ENCODE measurements at places on chromosomes 16 and 17.

- DNase-seq = no peak
Observed at GRCh38 chr16:19088341-19088916, 21.0 kb downstream of the COQ7 start.

DNA sequence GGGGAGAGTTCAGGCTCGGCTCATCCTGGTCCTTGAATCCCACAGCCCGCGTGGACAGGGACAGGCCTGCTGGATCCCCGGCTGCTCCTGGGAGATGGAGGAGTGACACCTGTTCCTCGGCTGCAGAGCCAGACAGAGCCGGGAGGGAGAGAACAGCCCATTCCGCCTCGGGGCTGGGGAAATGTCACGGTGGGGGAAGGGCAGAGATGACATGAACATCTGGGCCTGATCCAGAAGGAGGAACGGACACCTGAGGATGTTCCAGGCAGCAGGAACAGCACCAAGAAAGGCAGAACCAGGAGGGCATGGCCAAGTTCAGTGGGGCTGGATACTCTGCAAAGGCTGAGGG is 2.1 kb downstream of the ZNF764 start:
- no peak for DNase-seq

DNA sequence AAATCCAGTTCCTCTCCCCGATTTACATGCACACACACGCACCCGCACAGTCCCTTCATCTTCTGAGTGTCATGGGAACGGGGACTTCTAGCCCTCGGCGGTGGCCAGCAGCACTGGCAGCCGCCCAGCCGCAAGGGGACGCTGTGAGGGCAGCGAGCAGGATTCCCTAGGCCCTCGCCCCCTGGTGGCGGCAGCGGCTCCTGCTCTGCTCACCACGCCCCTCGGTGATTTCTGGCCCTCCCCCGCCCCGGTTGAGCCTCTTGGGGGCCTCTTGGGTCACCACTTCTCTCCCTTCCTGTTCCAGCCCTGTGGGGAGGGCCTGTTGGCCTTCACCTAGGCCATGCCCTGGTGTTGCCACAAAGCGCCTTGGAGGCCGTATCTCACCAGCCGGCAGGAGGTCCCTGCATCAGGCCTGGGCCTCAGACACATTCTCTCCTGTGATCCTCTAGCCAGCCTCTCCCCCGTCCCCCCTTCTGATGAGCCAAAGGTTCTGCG is 75.2 kb upstream of the KSR1 start:
- DNase-seq = peak; percentile 70

DNA sequence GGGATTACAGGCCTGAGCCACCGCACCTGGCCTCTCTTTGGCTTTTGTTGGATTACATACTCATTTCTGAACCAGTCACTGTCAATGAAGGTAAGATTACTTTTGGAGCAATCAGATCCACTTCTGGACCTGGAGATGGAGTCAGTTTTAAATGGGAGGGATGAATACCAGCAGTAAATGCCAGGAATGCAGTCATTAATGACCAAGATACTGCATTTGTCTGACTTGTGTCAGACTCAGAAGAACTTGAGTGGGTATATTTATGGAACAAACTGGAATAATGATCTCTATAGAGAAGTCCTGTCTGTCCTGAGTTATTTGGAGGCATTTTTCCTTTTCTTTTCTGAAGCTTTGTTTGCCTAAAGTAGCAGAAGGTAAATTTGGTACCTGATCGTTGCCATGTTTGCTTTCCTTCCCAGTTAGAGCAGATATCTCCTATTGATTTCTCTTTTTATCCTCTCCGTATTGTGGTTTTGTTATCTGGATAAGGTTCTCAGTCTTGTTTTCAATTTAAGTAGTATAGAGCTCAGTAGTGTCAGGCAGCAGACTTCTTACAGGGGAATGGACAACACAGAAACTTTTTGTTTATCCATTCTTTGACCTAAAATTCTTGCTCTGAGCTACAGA is 10.7 kb downstream of the NLK start:
- no peak for DNase-seq

- DNase-seq = no peak
Observed at GRCh38 chr17:63751806-63752205, 10.2 kb upstream of the STRADA start.

GRCh38 chr17:9173386-9173983 is 152.2 kb downstream of the NTN1 start:
- no peak for DNase-seq

GRCh38 chr16:49016461-49016860 is 265.2 kb downstream of the CBLN1 start:
- DNase-seq = no peak

- no peak for DNase-seq
Observed at GRCh38 chr17:40663252-40663651, 1.7 kb downstream of the KRT222 start.

DNA sequence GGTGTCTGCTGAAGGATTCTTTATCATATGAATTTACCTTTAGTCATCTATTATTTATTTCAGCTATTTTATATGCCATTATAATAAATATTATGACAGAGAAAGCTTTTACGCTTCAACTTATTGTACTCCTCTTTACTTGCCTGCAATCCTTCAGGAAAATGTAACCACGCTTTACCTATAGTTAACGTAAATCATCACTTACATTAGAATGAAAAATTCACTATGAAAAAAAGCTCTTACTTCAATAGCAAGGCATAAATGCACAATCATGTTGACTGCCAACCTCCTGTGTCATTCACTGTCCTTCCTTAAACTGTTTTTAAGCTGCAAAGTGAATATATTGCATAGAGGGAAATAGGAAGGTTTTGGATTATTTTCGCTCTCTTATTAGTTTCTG is 277.9 kb downstream of the WWOX start:
- no peak for DNase-seq

DNA sequence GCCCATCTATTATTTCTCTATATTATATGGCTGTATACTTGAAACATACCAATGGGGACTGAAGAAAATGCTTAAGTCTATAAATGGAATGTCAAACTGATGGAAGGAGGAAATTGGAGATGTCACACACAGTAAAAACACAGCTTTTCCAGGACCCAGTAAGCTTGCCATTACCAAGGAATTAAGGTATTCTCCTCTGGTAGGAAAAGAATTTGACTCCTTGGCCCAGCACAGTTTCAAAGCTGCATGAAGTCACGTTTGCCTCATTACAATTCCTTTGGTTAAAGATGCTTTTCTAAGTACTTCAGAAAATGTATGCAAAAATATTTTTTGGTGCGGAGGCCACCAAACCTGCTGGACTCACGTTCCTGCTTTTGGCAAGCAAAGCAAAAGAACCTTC is 48.5 kb downstream of the CDH13 start:
- no peak for DNase-seq

GRCh38 chr17:65552214-65552613 is 9.2 kb downstream of the AXIN2 start:
- DNase-seq = no peak

All from stimulated activated CD4-positive, alpha-beta T cell treated with anti-CD3 and anti-CD28 coated beads, Interleukin-1b, Interleukin-23, amount 100 ng/mL, for 1 hour (primary cell).